ENCODE measurements at places on chromosomes 13 and 19. TPM values are rescaled to one million over a fixed set of nuclear protein-coding genes. Genes with fewer than 3 reads are reported as not detected.

Gene CYP4F11
- not detected for total RNA-seq

Gene ZNF8
- total RNA-seq: 9.5 TPM

Gene CXCL17
- 2.2 TPM for total RNA-seq

Gene SHISA2
- 116 TPM for total RNA-seq

Gene MAG
- total RNA-seq: 2.3 TPM

- DNase-seq: no peak
Observed at GRCh38 chr13:28597641-28598040, 61.3 kb upstream of the POMP start.

DNA sequence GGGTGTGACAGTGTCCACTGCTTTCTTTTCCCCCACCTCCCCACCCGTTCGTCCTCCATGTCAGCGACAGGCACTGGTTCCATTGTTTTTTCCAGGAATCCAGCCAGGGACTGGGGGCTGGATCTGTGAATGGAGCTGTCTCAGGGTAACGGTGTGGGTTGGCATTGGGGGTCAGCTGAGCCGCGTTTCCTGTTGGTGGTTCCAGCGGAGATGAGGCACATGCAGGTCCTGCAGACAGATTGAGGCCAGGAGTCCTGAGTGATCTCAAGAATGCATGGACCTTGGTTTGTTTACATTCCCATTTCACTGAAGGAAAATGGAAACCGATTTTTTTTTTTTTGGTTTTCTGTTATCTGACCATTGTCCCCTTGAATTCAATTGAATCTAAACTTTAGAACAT, 303.9 kb downstream of the FGF9 start:
- no peak for DNase-seq

DNA sequence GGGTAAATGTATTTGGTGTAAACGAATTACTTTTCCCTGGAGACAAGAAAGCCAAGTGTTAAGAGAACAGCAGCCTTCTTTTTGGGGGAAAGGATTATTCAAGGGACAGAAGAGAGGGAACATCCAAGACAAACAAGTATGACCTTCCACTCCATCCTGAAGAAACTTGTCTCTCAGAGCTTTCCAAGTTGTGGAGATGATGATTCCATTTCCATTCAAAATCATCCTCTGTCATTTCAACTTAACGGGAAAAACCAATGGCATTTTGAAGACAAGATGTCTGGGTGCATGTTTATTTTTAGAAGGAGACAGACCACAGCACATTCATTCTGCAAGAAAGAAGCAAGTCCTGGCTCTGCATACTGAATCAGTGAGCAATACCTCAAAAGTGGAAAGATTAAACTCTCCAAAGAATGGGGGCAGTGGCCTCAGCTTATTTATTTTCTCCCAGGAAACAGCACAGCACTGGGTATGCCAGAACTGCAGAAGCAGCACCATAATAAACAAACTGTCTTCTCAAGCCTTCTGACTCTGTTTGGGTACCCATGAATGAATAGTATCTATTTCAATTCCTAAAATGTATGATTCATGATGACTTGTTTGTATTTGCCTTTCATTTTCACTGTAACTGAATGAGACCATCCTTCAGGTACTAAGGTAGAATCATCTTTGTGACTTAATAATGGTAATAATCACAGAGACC, 541.0 kb downstream of the RFC3 start:
- DNase-seq: peak; percentile 34

- peak; percentile 16 for DNase-seq
Observed at GRCh38 chr19:47097396-47098201, 16.0 kb downstream of the ZC3H4 start.

DNA sequence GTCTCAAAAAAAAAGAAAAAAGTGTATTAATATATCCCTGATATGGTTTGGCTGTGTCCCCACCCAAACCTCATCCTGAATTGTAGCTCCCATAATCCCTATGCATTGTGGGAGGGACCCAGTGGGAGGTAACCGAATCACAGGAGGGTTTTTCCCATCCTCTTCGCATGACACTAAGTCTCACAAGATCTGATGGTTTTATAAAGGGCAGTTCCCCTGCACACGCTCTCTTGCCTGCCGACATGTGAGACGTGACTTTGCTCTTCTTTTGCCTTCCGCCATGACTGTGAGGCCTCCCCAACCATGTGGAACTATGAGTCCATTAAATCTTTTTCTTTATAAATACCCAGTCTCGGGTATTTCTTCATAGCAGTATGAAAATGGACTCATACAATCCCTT, 17.7 kb downstream of the STK24 start:
- no peak for DNase-seq

GRCh38 chr13:46668931-46669525, 116.1 kb downstream of the LRCH1 start:
- DNase-seq: no peak

DNA sequence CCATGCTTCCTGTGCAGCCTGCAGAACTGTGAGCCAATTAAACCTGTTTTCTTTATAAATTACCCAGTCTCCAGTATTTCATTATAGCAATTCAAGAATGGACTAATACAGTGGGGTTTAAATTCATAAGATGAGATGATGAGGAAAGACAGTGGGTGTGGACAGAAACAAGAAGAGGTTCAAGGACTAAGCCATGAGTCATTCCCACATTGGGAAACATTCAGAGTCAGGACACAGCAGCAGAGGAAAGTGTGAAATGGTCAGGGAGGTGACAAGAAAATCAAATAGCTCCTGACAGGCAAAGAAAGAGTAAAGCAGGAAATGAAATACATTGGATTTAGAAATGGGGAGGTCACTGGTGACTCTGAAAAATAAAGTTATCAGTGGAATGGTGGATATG, 9.1 kb downstream of the ZNF841 start:
- DNase-seq: no peak
